ENCODE measurements at places on chromosomes 13 and 19. TPM values are rescaled to one million over a fixed set of nuclear protein-coding genes. Genes with fewer than 3 reads are reported as not detected.

The KLK15 gene
- polyA plus RNA-seq, result not detected

The LRG1 gene
- 0.33 TPM for polyA plus RNA-seq

The GMIP gene
- 3.8 TPM for polyA plus RNA-seq

The ZNF610 gene
- 11.7 TPM for polyA plus RNA-seq

The PPFIA3 gene
- 0.55 TPM for polyA plus RNA-seq

The FRY gene
- 33.6 TPM for polyA plus RNA-seq

- no peak for DNase-seq
Measured at GRCh38 chr13:90382425-90382824, 965.1 kb upstream of the MIR17HG start.

DNA sequence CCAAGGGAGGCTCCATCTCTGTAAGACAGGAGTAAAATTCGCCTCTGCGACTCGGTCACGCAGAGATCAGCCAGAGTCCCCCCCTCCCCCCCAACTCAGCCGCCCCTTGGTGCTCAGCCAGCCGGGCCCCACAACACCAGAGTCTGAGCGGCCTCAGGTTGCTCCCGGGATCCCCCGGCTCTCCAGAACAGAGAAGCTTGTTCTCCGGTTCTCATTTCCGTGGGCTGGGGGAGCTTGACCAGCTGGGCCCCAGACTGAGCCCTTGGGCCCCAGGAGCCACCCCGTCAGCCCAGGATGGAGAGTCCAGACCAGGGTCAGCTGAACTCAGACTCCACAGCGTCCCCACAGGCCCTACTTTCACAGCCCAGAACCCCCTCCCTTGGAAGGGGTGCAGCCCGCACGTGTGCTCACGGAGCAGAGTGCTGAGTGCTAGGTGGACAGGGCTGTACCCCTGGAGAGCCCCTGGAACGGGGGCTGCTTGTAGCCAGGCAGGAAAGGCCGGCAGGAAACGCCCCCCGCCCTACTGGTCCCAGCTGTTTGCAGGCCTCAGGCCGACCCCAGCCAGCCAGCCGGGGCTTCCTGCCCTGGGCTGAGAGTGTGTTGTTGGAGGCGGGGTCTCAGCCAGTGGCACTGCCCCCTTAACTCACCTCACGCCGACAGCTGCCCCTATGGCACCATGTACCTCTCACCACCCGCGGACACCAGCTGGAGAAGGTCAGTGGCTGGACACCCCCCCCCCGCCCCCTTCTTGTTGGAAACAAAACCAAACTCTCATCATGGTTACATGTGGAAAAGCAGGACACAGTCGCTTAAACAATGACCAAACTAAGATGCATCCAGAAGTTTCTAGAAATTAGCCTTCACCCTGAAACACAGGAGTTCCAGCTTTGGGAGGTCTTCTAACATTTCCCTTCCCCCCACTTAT, 44.4 kb downstream of the COMP start:
- DNase-seq, result no peak

DNA sequence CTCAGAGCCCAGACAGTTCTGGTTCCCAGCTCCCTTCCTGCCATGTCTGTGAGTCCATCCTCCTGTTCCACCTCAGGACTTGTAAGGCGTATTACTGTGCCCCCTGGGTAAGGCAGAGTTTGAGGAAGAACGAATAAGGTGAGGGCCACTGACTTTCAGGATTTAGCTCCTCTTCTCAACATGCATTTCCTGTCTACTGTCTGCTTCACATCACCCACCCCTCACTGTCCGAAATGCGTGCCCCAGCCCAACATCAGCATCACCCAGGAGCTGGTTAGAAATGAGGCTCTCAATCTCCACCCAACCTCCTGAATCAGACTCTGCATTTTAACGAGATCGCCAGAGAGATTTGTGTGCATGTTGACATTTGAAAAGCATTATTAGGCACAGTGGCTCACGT, 44.4 kb downstream of the IRS2 start:
- no peak for DNase-seq

DNA sequence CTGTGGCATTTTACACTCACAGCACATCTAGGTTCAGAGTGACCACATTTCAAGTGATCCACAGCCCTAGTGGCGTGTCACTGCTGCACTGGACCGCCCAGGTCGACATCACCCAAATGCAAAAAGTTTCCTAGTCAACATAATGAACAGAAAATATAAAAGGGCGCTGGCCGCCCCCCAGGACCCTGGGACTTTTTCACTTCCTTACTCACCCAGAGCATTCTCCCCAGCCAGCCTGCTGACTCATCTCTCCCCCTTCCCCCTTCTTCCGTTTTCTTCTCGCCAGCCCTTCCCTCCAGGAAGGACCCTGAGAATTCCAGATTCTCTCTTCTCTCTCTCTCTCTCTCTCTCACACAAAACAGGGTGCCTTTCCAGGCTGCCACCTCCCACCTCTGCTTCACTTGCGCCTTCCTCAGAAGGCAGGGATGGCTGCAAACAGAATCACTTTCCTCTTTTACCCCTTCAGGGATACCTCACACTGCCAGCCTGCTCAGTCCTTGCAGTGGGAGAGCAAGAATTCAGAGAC, 21.0 kb upstream of the GRWD1 start:
- DNase-seq, result no peak

- DNase-seq, result no peak
Measured at GRCh38 chr13:38981096-38981495, 9.5 kb downstream of the STOML3 start.

GRCh38 chr19:22331521-22331920, 45.3 kb downstream of the ZNF729 start:
- no peak for DNase-seq

DNA sequence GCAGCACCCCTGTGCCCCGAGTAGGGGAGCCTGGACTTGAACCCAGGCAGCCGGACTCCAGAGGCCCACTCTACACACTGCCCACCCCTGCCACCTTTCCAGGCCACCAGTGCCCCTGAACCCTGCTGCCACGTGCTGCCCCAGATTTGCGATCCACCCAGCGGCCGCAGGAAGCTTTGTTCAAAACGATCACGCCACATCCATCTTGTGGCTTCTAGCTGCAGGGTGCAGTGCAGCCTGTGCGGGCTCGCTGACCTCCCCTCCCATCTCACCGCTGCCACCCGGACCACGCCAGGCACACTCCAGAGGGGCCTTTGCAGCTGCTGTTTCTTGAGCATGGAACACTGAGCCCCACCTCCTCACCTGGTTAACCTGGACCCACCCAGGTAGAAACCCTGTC, 3.8 kb downstream of the RAVER1 start:
- no peak for DNase-seq

GRCh38 chr19:50024719-50025021, 502 bp downstream of the VRK3 start:
- DNase-seq, result no peak

- peak; percentile 77 for DNase-seq
Measured at GRCh38 chr19:13007292-13008045, 12.2 kb downstream of the NFIX start.

DNA sequence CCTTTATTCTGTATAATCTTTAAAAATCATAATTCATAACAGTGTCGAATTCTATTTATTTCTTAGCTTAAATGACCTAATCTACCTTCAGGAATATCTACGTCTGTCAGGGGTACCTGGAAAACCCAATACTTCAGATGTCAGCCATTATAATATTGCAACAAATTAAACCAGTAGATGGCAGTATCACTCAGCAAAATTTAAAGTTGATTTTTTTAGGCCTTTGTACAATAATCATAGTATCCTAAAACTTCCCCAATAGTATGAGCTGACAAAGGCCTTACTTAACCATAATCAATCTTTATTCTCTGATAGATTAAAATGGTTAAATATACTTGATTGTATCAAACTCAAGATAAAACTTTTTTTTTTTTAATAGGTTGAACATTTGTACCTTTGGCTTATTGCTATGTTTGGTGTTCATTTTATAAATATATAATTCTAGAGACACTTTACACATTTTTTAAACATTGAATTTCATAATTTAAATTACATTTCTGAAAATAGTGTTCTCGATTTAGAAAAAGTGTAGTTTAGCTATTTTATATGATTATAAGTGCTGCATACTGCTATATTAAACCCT, 830.2 kb upstream of the SPRY2 start:
- DNase-seq, result no peak

- no peak for DNase-seq
Measured at GRCh38 chr19:39768334-39768733, 10.3 kb upstream of the LEUTX start.

DNA sequence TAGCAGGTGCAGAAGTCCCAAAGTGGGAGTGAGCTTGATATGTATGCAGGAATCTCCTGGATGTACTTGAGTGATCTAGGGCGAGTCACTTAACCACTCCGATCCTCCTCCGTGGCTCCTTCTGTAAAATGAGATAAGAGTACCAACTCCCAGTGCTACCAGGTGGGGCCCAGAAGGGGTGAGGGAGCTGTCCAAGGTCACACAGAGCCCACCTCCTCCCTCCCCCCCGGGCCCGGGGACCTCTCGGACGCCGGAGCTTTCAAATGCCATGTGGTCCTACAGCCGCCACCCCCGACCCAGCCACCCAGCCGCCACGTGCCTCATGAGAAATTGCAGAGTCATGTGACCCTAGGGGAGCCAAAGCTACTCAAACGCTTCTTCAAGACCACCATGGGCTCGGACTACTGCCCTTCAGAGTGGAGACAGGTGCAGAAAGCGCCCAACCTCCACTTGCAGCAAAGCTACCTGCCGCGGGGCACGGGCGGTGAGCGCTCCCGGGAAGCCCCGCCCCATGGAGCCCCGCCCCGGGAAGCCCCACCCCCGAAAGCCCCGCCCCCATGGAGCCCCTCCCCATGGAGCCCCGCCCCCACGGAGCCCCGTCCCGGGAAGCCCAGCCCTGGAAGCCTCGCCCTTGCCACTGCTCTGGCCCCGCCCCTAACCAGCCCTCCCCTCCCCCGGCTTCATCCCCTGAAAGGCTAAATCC, 10.1 kb upstream of the ZNF358 start:
- DNase-seq, result no peak

- no peak for DNase-seq
Measured at GRCh38 chr13:61880578-61881283, 465.1 kb upstream of the PCDH20 start.

GRCh38 chr13:78816154-78816553, 157.2 kb upstream of the OBI1 start:
- DNase-seq, result no peak

DNA sequence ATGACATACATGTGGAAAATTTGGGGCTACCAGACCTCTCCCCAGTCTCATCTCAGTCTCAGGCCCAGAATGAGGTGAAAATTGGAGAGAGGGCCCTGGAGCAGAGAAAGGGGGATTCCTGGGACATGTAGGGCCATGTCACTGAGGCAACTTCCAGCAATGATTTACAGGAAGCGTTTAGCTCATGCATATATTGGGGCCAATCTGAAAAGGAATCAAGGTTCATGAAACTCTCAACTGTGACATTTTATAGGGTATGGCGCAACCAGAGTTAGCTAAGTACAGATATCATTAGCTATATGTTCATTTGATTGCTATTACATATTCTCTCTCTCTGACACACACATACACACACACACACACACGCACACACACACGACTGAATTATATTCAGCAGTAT, 86.3 kb downstream of the RNASEH2B start:
- no peak for DNase-seq
